Fibroblast of skin of right biceps (primary cell): ENCODE measurements at places on chromosomes 7 and 10.

DNA sequence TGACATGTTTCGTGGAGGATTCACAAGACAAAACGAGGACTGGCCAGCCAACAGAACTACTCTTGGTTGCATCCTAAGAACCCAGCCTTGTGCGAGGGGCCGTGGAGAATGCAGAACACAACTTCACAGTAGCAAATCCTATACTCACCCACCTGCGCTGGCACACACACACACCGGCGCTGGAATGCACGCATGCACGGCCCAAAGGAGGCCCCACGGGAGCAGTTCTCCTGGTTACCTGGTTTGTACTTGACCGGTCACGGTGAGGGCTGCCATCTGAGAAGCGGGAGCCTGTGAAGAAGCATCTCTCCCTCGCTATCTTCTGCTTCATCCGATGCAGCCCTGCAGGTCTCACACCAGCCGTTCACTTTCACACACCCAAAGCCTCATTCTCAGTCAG lies 137.8 kb downstream of the ZMYND11 start:
- DNase-seq: no peak

GRCh38 chr7:50781381-50782293 lies 1.1 kb downstream of the GRB10 start:
- no peak for DNase-seq

- DNase-seq: no peak
Observed at GRCh38 chr7:26368542-26368941, 76.9 kb downstream of the SNX10 start.

- DNase-seq: no peak
Observed at GRCh38 chr10:72087969-72088888, at the start of gene SPOCK2. Gene SPOCK2 (minus strand): TSS chr10:72088551. CDS start chr10:72088328, 223 bp downstream.

DNA sequence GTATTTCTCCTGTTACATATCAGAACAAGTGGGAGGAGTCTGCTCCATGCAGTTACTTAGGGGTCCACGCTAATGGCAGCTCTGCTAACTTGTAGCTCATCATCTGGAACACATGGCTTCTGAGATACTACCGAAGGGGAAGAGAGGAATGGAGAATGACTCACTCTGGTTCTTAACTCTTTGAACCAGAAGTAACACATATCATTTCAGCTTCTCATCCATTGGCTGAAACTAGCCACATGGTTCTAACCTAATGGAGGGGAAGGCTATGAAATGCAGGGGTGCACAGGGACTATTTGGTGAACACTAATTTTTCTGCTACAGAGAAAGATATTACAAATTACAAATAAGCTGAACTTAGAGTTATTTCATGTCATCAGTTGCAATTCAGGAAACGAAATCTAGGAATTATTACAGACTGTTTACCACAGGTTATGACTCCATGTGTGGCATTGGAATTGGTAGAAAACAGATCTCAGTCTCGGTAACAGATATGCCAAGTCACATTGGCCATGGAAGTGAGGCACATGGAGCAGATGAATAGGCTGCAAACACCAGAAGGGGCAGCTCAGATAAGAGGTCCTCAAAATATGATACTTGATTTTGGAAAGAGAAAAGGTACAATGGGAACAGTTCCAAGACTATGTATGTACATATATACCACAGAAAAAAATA lies 9.4 kb upstream of the KAT6B start:
- no peak for DNase-seq
